ENCODE measurements at places on chromosomes 13 and 19.

DNA sequence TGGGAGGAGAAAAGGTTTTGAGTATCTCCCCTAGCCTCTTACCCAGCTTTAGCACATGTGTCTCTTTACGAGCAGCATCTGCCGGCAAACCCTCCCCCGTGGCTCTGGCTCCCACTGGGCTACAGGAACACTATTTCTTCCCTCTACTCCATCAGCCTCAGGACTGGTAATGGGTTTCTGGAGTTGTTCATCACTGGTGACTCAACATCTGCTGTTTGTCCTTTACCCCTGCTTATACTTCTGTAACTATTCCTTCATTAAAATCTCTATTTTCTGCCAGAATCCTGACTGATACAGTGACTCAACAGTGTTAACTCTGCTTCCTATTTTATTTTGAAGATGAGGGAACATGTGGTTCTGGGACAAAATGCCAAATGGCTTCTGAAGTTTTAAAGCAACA lies 437.3 kb upstream of the HTR2A start:
- DNase-seq: no peak

DNA sequence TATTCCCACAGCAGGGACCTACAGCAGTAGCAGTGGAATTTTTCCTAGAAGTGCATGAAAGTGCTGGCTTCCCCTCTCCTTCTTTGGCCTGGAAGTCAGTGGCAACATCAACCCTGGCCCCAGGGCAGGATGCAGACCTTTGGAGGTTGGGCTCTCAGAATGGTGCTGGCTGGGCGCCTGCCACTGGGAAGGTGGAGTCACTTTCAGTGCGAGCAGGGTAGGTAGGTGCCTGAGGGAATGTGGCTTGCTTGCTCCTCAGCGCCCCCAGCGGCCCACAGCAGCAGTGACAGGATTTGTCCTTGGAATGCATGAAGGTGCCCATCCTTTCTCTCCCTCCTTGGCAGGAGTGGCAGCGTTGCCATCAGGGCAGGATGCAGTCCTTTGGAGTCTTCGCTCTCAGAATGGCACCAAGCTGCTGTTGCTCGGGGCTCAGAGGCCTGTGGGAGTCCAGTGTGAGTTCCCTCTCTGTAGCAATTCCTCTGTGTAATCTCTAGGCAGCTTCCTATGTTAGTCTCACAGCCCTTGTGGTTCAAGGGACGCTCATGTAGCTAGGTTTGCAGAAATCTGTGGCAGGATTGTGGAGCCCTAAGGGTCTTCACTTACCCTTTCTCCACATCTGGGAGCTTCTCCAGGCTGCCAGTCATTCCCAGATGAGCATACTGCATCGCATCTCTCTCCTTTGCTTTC lies 354.4 kb upstream of the DACH1 start:
- DNase-seq: no peak

DNA sequence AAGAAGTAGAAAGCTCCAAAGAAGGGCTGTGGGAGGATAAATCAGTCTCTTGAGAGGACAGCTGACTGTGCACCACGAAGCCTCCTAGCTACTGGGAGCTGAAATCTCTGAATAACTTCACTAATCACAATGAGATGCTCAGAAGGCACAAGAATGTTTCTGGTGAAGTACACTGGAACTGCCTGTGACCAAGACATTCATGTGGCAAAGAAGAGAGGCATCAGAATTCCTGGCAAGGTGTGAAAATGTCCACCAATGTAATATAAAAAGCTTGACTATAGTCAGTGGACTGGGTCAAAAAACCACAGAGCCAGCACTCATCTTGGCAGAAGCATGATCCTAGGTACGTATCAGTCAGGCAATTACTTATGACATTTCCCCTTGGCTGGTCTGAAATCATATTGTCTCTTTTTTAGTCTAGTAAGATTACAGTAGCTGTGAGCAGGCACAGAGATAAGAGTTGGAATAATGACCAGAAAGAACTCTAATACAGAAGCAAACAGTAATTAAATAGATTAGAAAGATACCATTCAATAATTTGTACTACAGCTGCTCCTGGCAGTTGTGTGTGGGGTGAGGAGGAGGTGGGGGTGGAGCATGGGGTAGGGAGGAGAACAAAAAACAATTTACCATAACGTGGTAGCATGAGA lies 434.7 kb downstream of the DIAPH3 start:
- no peak for DNase-seq

- no peak for DNase-seq
Observed at GRCh38 chr13:31242367-31242766, 42.6 kb downstream of the B3GLCT start.

- no peak for DNase-seq
Observed at GRCh38 chr13:50910485-50910805, 854 bp downstream of the RNASEH2B start.

DNA sequence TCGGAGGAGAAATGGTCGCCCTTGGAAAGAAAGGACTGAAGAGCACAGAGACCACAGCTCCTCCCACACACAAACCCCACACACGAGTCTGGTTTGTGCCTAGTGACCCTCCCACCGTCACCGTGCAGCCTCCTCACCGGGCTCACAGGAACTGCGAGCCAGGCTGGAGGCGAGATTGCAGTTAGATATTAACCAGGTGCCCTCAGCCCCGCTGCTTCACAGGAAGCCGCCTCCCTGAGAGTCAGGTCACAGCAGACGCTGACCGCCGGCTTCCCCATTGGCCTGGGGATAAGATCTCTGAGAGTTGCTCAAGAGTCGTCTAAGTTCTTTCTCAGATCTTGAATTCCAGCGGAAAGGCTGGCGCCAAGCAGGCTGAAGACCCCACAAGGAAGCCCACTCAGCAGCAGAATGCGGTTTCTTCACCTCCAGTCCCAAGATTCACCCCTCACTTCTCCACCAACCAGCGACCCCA lies 870 bp downstream of the ZNF44 start:
- peak; percentile 64 for DNase-seq

DNA sequence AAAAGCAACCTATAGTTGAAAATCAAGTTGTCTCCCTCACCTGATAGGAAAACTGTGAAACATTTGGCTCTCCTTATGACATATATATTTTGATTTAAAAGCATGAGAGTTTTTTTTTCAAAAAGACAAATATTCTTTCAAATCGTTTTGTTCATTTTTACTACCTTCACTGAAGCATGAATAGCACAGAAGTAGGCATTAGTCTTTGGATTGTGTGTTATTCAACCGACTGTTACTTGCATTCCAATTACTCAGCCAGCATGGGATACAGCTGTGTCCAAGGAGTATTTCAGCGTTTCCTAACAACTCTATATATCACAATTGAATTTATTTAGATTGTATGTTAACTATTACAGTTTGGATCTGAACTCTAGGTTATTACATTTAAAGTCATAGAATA lies 135.2 kb downstream of the PCDH9 start:
- no peak for DNase-seq

DNA sequence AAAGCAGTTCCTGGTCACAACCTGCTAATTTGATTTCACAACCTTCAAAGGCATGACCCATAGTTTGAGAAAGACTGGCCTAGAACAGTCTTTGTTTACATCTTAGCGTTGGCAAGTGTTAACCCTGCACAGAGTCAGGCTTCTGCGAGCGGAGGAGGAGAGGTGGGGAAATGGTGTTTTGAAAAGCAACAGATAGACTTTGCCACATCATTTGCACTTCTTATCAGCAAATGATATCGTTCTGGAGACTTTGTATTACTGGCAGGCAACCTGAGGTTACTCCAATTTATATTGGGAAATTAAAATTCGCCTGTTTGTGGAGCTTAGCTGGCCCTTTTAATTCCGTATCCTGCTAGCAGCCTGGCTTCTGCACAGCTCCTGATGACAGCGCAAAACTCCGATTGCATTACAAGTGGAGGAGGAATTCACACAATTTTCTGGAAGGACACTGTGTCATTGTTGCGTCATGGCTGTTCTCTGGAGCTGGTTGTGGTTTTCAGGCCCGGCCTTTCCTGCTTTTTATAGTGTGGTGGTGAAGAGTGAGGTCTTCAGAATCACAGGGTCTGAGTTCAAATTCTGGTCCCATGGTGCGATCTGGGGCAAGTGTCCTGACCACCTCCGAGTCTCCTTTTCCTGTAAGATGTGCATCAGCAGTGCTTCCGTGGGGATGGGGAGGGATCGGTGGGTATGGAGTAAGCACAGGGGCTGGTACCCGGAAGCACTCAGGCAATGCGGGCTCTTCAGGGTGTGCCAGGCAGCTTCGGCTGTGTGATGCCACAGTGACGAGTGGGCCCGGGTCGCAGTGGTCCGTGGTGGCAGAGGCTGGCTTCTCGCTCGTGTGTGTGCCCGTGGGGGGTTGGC lies 49.1 kb upstream of the EHD2 start:
- DNase-seq: no peak

DNA sequence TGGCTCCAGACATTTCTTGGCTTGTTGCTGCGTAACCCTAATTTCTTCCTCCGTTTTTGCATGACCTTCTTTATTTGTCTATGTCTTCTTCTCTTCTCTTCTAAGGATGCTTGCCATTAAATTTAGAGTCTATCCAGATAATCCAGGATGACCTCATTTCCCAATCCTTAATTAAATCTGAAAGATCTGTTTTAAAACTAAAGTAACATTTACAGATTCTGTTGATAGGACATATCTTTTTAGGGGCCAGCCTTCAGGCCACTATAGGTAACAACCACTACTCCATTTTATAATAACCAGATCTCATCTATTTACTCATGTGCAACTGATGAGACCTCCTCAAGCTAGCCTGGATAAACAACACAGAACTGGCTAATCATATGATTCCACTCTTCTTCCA lies 490.5 kb upstream of the SLC10A2 start:
- DNase-seq: no peak

- no peak for DNase-seq
Observed at GRCh38 chr19:41328842-41329225, 18.9 kb downstream of the CCDC97 start.

DNA sequence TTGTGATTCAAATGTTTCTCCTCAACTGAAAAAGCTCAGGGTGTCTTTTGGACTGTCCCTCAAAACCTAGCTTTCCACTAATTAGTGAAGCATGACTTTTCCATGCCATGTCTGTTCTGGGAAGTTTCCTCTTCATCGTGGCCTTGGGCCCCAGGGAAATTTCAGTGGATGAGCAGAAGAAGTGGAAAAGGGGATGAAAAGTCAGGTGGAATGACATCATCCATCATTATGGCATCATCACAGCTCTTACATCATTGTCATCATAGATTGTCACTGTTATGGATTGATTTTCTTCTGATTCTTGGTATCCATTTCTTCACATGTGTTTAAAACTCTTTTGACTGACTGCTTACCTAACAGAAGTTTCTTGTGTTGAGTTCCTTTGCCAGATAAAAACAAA lies 26.2 kb upstream of the MRI1 start:
- no peak for DNase-seq

DNA sequence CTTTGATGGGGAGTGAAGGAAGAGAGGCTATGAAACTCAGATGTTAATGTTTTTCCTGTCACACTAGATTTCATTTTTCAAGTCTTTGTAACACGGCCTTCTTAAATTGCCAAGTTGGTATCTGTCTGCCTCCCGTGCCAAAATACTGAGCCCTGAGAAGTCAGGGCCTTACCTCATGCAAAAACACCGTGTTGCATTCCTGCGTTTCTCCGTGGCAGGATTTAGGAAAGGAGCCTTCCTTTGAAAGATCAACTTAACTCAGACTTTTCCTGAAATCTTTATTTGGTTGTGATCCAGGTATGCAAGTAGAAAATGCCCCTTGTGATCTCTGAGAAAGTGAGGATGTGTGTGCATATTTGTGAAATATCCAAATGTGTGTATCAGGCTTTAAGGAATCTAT lies 1291.0 kb upstream of the SLC10A2 start:
- no peak for DNase-seq

DNA sequence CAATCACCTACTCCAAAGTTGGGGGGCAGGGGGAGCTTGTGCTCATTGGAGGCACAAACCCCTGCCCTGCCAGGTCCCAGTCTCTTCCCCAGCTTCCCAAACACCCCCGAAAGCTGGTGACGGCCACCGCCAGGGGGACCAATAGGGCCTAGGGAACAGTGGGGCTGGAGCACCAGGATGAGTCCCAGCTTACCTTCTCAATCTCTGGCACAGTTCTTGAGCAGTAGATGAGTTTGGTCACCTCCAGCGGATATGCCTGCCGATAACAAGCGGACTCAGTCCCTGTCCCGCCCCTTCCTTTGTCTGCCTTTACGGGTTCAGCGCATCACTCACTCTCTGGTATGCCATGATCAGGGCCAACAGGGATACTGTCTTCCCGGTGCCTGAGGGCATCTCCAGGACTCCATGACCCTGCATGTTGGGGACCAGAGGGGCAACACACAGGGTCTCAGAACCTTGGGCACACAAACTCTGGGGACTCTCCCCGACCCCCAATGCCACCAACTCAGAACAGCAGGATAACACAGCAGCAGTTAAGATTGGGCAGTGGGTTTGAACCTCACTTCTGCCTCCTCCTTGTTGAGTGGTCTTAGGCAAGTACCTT lies 1.5 kb downstream of the ERCC2 start:
- no peak for DNase-seq

DNA sequence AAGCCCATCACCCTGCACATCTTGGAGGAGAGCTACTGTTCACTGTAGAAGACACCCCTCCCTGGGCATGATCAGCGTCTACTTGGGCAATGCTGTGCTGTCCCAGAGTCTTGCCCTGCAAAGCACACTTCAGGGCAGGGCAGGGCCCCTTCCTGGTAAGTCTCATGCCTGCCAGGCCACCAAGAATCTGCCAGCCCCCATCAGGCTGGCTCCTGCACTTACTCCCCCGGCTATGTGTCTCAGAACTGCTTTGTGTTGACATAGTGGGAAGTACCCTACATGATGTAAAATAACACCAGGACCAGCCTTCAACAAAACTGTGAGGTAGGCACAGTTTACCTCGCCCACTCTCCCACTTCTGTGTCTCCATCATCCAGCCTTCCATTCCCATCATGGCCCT lies 27.8 kb upstream of the ATP12A start:
- DNase-seq: no peak

DNA sequence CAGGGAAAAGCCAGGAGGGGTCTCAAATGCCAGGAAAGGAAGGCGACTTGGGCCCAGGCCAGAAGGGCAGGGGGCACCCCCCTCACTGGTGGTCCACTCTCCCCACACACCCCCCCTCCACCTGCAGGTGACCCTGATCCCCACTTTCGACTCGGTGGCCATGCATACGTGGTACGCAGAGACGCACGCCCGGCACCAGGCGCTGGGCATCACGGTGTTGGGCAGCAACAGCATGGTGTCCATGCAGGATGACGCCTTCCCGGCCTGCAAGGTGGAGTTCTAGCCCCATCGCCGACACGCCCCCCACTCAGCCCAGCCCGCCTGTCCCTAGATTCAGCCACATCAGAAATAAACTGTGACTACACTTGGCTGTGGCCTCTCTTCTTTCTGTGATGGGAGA lies 14.9 kb downstream of the MAP1S start:
- DNase-seq: no peak
